ENCODE measurements at places on chromosomes 12 and 14. TPM values are rescaled to one million over a fixed set of nuclear protein-coding genes. Genes with fewer than 3 reads are reported as not detected.
A peak's percentile ranks its signal among the peaks of the same experiment; 100 is the strongest.

- H3K36me3 ChIP-seq = no peaks in the 10 kb centered on the region
- no peak overlapping the region for H3K27ac ChIP-seq
These were observed 1.4 kb upstream of the GARIN2 start for GRCh38 chr14:67187826-67188225.

DNA sequence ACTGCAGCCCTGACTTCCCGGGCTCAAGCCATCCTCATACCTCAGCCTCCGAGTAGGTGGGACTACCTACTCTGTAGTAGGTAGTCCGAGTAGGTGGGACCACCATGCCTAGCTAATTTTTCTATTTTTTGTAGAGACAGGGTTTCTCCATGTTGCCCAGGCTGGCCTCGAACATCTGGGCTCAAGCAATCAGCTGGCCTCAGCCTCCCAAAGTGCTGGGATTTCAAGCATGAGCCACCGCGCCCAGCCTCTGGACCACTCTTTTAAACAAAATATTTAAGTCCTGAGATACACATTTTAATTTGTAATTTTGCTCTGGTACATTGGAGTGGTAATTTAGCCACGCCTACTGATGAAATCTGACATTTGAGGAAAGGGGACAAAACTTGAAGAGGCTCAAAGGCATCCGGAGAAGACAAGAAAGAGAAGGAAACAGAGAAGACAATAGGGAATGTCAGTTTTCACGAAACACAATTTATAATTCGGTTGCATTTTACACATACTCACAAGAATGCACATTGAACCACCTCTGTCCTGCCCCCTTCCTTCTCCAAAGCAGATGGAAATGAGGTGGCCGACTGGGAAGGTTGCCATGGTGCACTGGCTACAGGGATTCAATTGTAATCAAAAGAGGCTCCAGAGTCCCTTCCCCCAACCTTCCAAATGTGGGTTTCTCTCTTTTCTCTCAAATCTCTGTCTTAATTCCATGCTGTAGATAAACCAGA lies 9.7 kb upstream of the TUBA1A start:
- peak overlapping the region; percentile 69 for H3K27ac ChIP-seq
- H3K4me1 ChIP-seq = peaks cover 60% of the 10 kb centered on the region
- no peaks in the 10 kb centered on the region for H3K27me3 ChIP-seq
- peak overlapping the region; percentile 31 for H3K4me3 ChIP-seq
- H3K36me3 ChIP-seq = no peaks in the 10 kb centered on the region
- peak; percentile 66 for DNase-seq

DNA sequence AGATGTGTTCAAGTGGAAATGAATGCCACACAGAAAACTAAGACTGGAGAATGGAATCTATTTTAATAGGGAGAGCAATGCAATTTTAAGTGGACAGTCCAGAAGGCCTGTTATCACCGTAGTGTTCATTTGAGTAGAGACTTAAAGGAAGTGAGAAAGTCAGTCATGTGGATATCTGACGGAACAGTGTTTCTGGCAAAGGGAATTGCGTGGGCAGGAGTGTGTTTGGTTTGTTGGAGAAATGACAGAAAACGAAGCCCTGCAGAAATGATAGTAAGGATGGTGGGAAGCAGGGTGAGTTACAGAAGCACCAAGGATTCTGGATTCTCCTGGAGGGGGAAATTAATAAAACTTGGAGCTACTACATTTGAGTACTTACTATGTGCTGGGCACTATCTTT lies 776.6 kb downstream of the MED13L start:
- H3K27me3 ChIP-seq = peaks cover under 1% of the 10 kb centered on the region
- H3K27ac ChIP-seq = no peak overlapping the region
- no peaks in the 10 kb centered on the region for H3K36me3 ChIP-seq
- no peaks in the 10 kb centered on the region for H3K4me1 ChIP-seq
- H3K4me3 ChIP-seq = no peak overlapping the region

DNA sequence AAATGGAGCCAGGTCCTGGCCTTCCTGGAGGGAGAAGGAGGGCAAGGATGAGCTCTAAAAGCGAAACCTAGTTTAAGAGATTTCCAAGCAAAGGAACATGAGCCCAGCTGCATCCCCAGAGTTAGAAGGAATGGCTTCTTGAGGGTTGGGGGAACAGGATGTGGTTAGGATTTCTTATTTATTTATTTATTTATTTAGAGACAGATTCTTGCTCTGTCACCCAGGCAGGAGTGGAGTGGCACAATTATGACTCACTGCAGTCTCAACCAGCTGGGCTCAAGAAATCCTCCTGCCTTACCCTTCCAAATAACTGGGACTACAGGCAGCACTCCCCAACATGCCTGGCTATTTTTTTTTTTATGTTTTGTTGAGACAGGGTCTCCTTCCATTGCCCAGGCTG lies 25.3 kb upstream of the TMEM106C start:
- peaks cover 8% of the 10 kb centered on the region for H3K27me3 ChIP-seq
- H3K4me1 ChIP-seq = no peaks in the 10 kb centered on the region
- H3K36me3 ChIP-seq = no peaks in the 10 kb centered on the region
- no peak overlapping the region for H3K4me3 ChIP-seq
- H3K27ac ChIP-seq = no peak overlapping the region

DNA sequence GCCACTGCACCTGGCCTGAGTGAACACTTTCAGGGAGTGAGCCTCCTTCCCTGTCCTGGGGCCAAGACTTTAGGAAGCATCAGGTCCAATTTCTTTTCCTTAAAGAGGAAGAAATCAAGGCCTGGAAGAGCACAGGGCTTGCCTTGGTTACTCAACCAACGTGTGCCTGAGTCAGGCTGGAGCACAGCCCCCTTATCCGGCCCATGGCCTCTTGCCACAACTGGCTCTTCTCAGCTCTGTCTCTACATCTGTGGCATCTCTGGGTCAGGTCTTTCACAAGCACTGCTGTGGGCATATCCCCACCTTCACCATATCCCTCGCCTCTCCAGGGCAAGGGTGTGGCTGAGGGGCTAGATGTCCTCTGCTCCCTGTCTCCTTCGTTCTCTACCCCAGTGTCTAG lies 6.8 kb downstream of the MYH6 start:
- H3K36me3 ChIP-seq = no peaks in the 10 kb centered on the region
- no peaks in the 10 kb centered on the region for H3K4me1 ChIP-seq
- no peak overlapping the region for H3K4me3 ChIP-seq
- H3K27me3 ChIP-seq = peaks cover 6% of the 10 kb centered on the region
- H3K27ac ChIP-seq = no peak overlapping the region

GRCh38 chr14:102085488-102085887 lies 1.4 kb downstream of the HSP90AA1 start:
- no peak for DNase-seq
- H3K4me3 ChIP-seq = peak overlapping the region; percentile 75
- no peaks in the 10 kb centered on the region for H3K27me3 ChIP-seq
- H3K27ac ChIP-seq = no peak overlapping the region
- H3K4me1 ChIP-seq = peaks cover 45% of the 10 kb centered on the region
- peaks cover 34% of the 10 kb centered on the region for H3K36me3 ChIP-seq

DNA sequence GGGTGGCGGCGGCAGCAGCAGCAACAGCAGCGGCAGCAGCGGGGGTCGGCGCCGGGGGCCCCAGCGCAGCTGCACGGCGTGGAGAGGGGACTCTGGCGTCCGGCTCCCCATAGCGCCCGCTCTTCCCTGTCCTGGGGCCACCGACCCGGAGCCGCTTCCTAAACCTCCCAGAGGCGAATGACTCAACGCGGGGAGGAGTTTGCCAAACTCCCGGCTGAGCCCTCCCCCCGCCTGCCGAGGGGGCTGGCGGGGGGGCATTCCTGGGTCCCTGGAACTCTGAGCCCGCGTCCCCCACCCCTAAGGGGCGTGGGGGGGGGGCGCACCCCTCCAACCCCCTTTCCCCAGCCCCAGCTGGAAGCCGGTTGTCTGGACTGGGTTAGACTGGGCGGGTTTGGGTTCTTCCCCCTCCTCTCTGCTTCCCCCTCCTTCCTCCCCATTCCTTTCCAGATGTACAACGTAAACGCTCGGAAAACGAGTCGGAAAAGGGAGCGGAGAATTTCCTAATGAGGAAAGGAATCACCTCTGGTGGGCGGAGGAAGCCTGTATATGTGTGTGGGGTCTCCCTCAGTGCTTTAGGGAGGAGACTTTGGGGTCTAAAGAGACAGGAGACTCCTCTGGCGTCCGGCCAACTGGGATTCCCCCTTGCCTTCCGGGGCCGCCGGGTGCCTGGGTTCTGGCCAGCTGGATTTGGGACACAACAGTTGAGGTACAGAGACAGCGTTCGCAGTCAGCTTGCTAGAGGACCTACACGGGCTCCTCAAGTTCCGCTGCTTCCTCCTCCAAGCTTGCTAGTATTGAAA lies at the start of gene ITGA5:
TSS of gene ITGA5 (minus strand) at position 179 of the 800 bp plus-strand sequence. CDS start at position 111, 68 bp downstream.
- DNase-seq = peak; percentile 77
- H3K27ac ChIP-seq = peak within 1 kb of the TSS; percentile 4
- peaks cover 34% of the 10 kb centered on the region for H3K4me1 ChIP-seq
- peak within 1 kb of the TSS; percentile 86 for H3K4me3 ChIP-seq

- no peaks in the 10 kb centered on the region for H3K27me3 ChIP-seq
- H3K36me3 ChIP-seq = no peaks in the 10 kb centered on the region
- no peak overlapping the region for H3K27ac ChIP-seq
- peaks cover 31% of the 10 kb centered on the region for H3K4me1 ChIP-seq
- DNase-seq = peak; percentile 13
These were observed 1.5 kb upstream of the PPP1CC start for GRCh38 chr12:110744151-110744571.

- H3K4me1 ChIP-seq = peaks cover 23% of the 10 kb centered on the region
- no peaks in the 10 kb centered on the region for H3K27me3 ChIP-seq
- no peak overlapping the region for H3K4me3 ChIP-seq
- no peaks in the 10 kb centered on the region for H3K36me3 ChIP-seq
- peak; percentile 76 for DNase-seq
These were observed 46.5 kb downstream of the PAPLN start for GRCh38 chr14:73283608-73284379.

DNA sequence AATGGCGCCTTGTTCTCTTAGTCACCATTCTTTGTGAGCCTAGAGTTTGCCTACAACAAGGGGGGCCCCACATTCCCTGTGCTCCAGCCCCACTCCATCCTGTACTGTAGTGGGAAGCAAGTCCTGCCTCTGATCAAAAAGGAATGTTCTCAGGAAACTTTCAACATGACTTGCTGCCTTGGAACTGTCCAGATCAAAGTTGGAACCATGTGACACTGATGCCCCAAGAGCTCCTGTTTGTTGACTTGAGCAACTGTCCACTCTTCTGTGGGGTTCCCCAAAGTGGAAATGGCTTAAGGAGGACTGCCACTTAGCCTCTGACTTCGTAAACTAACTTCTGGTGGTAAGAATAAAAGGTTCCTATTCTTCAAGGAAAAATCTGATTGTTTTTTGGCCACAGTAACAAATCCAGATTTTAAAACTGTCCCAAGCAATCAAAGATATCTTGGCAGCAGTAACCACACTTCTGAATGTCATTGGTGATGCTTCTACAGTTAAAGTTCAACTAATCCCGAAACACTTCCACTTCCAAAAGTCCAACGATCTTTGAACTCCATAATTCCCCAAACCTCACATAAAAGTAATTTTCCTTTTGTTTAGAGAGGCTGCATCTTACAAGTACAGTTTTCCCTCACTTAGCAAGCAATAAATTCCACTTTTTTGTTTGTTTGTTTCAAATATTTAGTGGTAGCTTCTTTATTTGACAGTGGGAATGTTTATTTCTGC lies 67.2 kb downstream of the PAH start:
- no peak overlapping the region for H3K27ac ChIP-seq
- H3K27me3 ChIP-seq = no peaks in the 10 kb centered on the region
- H3K4me1 ChIP-seq = no peaks in the 10 kb centered on the region
- DNase-seq = no peak
- H3K4me3 ChIP-seq = no peak overlapping the region

DNA sequence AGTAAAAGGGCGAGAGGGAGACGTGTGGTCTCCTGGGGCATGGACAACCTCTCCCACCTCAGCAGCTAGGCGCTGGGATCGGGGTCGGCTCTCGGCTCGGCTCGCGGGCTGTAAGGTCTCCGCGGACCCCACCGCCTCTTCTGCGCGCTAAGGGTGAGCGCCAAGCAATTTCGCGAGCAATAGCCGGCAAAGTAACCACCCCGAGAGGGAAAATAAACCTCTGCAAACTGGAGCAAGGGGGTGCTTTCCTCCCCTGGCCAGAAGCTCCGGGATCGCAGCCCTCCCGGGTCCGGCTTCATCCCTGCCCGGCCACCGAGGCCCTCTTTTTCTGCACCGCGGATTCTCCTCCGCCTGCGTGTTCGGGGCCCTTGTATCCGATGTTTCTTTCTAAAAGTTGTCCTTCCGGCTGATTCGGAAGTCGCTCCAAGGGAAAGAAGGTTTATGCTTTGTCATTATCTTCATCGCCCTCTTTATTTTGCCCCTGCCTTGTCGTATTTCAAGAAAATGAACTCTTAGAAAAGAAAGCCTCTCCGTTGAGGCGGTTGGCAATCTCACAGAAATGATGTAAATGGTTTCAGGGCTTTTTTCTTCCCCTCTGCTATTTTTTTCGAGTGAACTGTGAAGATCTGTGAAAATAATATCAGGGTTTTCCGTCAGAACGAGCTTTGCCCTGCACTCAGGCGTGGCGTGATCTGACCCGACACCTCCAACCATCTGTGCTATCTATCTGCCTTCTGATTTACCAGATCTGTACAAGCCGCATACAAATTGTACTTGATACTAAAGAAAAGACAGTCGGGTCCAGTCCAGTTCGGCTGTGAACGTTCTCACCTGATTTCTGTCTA lies 1.7 kb upstream of the SIX6 start:
- peak; percentile 54 for DNase-seq
- peaks cover 100% of the 10 kb centered on the region for H3K27me3 ChIP-seq
- H3K4me3 ChIP-seq = peak overlapping the region; percentile 25
- H3K4me1 ChIP-seq = peaks cover 49% of the 10 kb centered on the region
- no peaks in the 10 kb centered on the region for H3K36me3 ChIP-seq

- no peak overlapping the region for H3K4me3 ChIP-seq
- DNase-seq = no peak
- no peaks in the 10 kb centered on the region for H3K27me3 ChIP-seq
These were observed 383.2 kb upstream of the ATP2B1 start for GRCh38 chr12:90091809-90092208.

DNA sequence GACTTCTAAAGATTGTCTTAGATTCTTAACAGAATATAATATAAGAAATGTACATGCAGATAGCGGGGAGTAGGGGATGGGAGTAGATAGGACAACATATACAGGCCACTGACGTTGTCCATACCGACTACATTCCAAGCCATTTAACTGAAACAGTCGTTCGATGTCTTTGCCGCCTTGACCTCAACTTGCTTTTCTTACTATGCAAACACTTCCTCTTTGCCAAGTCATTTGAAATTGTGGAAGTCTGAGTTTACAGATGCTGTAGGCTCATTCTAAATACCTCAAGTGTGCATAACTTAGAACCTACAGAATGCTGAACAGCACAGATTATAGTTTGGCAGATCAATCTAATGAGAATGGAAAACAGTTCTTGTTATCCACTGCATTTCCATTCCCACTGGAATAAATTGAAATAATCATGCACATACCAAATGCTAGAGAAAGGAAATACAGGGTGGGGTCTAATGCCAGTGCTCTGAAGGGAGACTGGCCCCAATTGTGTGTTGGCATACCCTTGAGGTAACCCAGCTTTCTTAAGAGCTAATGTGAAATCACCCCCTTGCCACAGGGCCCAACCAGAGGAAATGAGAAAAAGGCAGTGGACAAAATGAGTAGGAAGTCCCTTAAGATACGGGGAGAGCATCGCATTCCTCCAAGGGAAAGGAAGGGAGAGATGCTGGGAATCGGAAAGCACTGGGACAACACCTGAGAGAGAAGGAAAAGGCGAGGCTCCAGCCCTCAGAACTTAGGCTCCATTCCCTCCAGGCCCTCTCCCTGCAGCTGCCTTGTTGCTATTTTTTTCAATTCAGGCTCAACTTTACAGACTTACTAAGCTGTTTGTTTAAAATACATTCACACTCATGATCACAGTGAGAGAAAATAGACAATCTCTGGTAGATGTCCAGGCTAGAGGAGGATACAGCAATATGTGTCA lies 380.9 kb upstream of the TMTC1 start:
- H3K4me3 ChIP-seq = no peak overlapping the region
- H3K4me1 ChIP-seq = no peaks in the 10 kb centered on the region
- H3K36me3 ChIP-seq = no peaks in the 10 kb centered on the region

The PTCSC3 gene
- total RNA-seq = not detected

The SLCO1B3 gene
- total RNA-seq = not detected

The DPPA3 gene
- 0.25 TPM for total RNA-seq

The HPD gene
- not detected for total RNA-seq

The NELL2 gene
- total RNA-seq = 398 TPM

The VASH1 gene
- total RNA-seq = 10.3 TPM

The OTOGL gene
- total RNA-seq = 0.13 TPM
